ENCODE measurements at places on chromosomes 13 and 19.

DNA sequence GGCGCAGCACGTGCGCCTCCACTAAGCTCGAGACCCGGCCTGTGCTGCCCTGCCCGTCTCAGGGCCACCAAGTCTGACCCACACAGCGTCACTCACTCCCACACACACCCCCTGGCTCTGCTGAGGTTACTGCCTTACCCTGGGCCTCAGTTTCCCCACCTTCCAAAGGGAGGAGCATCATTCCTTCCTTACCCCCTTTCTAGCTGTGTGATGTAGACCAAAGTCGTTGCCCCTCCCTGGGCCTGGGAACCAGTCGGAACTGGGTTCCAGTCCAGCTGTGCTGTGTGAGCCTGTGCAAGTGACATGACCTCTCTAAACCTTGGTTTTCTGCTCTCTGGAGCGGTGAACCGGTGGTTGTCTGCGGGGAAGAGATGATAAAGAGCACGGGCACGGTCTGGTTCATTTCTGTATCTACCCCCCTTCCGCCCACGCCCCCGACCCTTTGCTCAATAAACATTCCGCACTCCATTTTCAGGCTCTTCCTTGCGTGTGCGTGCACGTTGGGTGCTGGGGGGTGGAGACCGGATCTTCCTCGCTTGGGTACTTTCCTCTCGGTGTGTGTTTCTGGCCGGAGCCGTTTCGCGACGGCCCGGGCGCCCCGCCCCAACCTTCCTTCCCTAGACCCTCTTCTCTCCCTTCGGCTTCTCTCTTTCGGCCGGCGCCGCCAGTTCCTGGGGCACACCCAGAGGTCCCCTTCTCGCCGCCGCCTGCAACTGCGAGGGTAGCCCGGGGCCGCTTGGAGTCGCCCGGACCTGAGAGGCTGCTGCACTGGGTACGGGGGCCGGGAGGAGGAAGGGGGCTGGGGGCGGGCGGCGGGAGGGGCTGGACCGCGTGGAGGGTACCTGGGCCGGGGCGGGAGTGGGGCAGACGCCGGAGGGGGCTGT lies at the start of gene ZNF581:
Gene ZNF581, plus strand, starts transcription at position 647 of the 884 bp plus-strand sequence. CDS start 923 bp downstream, outside the sequence.
- peak; percentile 67 for DNase-seq

DNA sequence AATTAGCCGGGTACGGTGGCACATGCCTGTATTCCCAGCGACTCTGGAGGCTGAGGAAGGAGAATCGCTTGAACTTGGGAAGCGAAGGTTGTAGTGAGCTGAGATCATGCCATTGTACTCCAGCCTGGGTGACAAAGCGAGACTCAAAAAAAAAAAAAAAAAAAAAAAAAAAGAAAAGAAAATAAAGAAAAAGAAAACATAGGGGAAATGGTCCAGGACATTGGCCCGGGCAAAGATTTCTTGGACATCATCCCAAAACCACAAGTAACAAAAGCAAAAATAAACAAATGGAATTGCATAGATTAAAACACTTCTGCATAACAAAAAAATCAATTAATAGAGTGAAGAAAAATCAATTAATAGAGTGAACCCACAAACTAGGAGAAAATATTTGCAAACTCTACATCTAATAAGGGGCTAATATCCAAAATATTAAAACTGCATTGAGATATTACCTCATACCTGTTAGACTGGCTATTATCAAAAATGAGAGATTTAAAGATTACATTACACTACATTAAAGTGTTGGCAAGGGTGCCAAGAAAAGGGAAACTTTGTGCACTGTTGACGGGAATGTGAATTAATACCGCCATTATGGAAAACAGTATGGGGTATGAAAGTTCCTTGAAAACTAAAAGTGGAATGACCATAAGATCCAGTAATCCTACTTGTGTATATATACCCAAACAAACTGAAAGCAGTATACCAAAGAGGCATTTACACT lies 18.5 kb upstream of the ABCC4 start:
- no peak for DNase-seq

- DNase-seq, result no peak
These were observed 19.1 kb downstream of the LNX2 start for GRCh38 chr13:27601208-27601607.

DNA sequence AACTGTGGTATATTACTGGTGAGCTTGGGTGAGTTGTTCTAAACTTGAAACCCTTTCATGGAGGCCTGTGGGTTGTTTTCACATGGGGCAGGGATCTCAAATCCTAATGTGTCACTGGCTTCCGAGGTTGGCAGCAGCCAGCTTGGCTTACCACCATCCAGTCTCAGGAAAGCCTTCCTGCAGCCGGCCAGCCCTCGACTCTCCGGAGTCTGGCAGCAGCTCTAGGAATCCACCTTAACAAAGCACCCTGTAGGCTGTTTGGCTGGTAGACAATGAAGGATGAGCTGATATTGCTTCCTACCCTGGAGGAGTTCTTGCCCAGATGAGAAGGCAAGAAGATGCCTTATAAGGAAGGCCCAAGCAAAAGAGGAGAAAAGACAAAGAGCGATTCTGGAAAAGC lies 188.3 kb downstream of the KLF12 start:
- DNase-seq, result no peak

DNA sequence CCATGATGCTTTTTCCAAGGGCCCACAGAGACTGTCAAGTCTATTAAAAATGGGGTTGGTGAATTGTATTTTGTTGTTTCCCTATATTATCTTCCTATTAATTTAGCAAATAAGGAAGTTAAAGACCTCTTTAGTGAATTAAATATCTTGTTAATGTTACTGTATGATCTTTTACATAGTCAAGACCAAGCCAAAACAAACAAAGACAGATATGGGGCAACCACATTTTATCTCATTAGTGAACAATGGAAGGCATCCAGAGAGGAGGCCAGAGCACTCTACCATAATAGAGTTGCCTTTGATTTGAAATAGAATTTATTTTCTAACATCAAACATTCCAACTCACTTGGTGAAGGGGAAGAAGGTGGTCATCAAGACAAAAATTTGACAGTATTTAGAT lies 169.4 kb downstream of the B3GLCT start:
- DNase-seq, result no peak

DNA sequence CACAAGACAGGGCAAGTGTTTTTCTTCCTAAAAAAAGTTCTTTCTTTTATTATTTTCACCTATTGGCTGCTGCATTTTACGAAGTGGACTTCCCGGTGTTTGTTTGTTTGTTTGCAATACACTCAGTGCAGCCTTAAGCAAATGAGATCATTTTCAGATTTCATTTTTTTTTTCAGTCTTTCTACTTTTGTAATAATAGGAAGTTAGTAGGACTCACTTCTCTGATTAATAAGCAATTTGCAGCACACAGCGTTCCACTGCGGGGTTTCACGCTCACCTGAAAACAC lies 128.3 kb downstream of the STK24 start:
- no peak for DNase-seq

DNA sequence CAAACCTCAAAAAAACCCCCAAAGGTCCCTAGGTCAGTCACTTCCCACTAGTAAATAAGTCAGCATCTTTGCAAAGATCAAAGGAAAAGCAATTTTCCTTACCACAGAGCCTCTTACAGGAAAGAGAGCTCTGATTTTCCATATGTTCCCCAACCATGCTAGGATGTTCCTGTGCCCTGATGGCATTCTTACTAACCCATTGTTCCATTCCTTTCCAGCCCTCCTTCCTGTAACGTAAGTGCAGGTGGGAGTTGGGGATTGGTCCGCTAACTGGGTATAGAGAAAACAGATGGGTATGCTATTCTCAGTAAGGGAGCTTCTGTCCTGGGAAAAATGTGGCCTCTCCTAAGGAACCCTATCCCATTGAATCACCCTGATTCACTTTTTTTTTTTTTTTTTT lies 14.3 kb downstream of the DPRX start:
- DNase-seq, result no peak

DNA sequence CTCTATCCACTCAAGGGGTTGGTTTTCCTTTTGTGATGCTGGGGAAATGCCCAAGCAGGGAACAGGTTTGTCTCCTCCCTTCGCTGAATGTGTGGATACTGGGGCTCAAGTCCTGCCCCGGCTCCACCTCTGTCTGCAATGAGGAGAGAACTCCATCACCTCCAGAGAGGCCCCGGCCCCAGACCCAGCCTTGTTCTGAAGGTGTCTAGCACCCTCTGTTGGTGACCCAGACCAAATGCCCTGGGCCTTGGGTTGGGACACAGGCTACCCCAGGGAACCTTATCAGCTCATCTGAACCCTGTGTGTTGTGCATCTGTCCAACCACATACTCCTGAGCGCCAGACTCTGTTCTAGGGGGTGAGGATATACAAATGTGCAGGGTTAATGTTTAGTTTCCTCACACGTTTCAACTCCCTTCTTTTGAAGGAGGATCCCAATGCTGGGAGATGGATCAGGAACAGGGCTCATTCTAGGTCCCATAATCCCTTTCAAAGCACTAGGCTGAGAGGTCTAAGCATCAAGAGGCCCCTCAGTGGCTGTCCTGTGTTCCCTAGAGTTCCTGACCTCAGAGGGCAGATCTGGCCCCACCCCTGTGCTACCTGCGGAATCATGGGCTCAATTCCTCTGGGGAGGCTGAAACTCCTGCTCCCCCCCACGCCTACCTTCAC lies 112.5 kb upstream of the SLC7A1 start:
- peak; percentile 30 for DNase-seq

GRCh38 chr19:16889883-16890460 lies 1.2 kb downstream of the F2RL3 start:
- DNase-seq, result no peak

All from T-cell (primary cell).